Femur (tissue), 1 donor: ENCODE measurements at places on chromosomes 1 and 21.
A peak's percentile ranks its signal among the peaks of the same experiment; 100 is the strongest.

GRCh38 chr21:44732956-44733355 is 21.6 kb upstream of the TSPEAR start:
- no peak for DNase-seq

DNA sequence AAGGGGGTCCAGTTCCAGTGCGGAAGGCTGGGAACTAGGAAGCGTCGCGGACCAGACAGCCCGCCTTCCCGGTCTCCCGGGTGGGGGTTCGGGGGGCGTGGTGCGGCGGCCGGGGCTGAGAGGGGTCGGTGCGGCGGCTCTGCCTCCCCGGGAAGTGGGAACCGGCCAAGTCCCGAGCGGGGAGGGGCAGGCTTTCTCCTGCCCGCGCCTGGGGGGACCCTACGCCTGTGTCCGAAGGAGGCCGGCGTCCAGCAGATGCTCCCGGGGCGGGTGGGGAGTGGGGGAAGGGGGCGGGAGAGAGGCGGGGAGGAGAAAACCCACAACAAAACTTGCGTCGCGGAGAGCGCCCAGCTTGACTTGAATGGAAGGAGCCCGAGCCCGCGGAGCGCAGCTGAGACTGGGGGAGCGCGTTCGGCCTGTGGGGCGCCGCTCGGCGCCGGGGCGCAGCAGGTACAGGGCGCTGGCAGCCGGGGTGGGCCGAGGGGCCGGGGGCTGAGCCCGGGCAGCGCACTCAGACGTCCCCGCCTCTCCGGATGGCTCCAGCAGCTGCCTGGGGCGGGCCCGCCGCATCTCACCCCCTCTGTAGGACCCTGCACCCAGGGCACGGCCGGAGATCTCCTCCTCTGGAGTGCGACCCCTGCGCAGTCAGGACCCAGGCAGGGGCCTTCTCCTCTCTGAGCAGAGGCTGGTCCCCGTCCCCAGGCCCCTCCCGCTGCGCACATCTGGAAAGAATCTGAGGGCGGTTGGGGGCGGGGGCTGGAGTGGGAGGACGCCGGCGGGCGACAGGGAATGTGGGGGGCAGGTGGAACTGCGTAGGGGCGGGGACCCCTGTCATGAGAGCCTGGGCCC is at the start of gene PODN:
Gene PODN (plus strand): TSS at position 355 of the 849 bp plus-strand sequence. CDS start 7,643 bp downstream, outside the sequence.
- peak; percentile 63 for DNase-seq

- no peak for DNase-seq
Measured at GRCh38 chr1:177848577-177848976, 121.3 kb downstream of the SEC16B start.

DNA sequence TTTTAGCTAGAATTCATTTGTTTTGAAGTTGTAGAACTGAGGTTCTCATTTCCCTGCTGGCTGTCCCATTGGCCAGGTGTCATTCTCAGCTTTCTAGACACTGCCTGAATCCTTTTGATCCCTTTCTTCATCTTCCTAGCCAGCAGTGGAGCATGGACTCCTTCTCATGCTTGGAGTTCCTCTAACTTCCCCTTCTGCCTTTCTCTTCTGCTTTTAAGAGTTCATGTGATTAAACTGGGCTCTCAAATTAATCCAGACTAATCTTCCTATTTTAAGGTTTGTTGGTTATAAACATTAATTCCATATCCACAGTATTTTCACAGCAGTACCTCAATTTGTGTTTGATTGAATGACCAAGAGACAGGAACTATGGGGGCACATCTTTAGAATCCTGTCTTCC is 52.3 kb downstream of the ADAMTS5 start:
- DNase-seq = no peak

DNA sequence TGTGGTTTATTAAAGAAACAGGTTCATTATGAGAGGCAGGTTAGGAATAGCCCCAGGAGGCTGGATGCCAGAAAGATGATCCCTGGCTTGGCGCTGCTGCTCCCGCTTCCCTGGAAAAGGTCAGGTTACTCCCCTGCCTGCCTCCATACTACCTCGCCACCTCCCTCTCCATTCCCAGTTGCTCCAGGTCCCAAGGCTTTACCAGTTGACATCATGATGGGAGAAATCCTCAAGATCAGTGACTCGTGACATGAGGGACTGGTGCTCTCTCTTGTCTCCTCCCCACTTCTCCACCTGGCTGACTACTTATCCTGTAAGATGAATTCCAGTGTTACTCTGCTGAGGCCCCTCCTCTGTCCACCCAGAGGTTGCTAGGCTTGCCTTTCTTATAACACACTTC is 19.7 kb downstream of the VASH2 start:
- no peak for DNase-seq

GRCh38 chr1:231964961-231965360 is 338.4 kb downstream of the DISC1 start:
- no peak for DNase-seq

DNA sequence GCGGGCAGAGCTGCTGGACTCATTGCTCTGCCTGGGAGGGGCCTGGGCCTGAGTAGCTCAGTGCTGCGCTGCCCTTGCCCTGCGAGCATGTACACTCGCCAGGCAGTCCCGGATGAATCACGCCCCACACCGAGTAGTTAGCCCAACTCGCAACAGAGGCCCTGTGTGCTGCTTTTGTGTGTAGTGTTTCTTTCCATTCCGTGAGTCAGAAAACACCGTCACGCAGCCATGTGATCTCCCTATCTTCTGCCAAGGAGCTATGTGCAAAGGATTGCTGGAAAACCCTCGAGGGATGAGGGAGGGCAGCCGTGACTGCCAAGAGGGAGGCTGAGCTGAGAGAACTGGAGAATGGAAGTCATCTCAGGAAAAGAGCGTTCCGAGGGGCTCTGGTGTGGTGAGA is 37.3 kb downstream of the NENF start:
- DNase-seq = peak; percentile 90

- DNase-seq = no peak
Measured at GRCh38 chr1:64129701-64130100, 73.7 kb upstream of the UBE2U start.

GRCh38 chr1:33219886-33220661 is 36.2 kb upstream of the ZNF362 start:
- DNase-seq = no peak

DNA sequence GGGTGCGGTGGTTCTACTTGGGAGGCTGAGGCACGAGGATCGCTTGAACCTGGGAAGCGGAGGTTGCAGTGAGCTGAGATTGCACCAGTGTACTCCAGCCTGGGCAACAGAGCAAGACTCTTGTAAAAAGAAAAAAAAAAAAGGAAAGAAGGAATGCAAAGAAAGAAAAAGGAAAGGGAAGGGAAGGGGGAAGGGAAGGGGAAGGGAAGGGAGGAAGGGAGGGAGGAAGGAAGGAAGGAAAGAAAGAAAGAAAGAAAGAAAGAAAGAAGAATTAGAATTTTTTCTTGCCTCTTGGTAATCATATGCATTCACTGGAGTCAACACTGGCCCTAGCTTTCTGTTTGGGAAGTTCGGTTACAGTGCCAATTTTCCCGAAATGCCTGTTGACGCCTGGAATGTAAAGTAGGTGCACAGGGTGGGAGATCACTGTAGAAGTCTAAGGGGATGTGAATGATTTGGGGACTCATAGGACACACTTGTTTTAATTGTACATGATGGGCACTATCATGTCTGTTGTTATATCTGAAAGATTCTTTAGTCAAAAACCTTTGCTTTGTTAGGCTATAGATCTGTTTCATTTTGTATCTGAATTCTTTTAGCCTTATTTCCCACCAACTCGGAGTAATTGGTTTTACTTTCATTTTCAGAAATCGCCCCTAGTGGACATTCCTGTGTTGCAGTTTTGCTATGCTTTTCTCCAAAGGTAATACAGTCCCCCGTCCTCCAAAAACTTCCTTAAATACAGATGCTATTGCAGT is 59.8 kb upstream of the MORC3 start:
- DNase-seq = peak; percentile 77

- DNase-seq = no peak
Measured at GRCh38 chr1:226871636-226872327, 1.4 kb downstream of the PSEN2 start.

DNA sequence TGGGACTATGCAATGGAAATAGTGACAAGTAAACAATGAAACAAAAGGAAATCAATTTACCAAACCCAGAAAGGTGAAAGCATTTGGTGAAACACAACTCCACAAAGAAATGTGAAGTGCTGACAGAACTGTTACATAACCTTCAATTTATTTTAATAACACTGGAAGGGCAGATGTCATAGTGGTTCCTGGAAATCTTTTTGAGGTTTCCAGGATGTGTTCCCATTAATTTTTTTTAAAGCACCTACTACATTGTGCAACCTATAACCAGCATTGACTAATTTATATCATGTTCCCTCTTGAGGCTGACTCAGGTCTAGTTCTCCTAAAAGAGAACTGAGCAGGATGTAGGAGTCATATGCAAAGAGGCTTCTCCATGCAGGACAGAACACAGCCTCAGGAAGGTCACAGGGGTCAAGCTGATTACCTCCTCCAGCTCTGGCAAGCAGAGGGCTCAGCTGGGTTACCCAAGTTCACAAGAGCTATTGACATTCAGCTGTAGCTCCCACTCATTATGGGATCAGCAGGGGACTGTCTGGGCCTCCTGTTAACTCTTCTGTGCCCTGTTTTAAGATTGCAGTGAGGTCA is 157.1 kb upstream of the NRIP1 start:
- peak; percentile 23 for DNase-seq

GRCh38 chr1:246987083-246987690 is 20.7 kb downstream of the ZNF695 start:
- DNase-seq = no peak

DNA sequence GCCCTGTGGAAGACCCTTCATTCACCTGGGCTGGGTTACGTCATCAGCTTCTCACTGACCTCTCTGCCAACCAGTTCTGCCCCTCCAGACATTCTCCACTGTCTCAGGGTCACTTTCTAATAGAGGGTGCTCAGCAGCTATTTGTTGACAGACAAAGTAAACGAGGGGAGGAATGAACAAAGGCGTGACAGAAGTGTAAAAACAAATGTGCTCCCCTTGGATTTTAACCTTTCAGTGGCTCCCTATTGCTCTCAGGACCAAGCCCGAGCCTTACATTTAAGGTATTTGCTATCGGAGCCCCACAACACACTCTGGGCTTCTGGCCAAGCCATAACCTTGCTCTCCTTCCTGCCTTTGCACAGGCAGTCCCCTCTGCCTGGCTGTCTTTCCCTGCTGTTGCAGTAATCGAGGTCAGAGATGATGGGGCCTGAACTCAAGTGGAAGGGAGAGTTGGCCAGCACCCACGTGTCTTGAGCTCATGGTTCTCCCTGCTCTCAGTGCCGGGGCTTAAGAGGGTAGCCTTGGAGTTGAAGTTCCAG is 9.3 kb upstream of the MARCKSL1 start:
- DNase-seq = no peak

DNA sequence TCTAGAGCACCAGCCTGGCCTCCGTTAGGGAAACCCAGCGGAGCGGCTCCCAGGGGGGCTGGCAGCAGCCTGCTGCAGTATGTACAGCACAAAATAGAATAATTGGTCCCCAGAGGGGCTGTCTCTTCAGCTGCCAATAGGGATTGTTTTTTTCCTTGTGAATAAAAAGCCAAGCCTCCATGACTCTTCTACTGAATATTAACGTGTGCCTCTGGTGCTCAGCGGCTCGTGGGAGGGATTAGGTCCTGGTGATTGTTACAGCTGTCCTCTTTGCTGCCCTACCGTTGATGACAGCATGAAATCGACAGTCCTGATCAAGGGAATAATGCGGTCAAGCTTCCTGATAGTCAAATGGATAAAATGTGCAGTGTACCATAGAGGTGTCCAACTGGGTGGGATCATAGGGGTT is 190.7 kb upstream of the RUNX1 start:
- peak; percentile 24 for DNase-seq

GRCh38 chr1:185549906-185550305 is 184.3 kb upstream of the HMCN1 start:
- no peak for DNase-seq

GRCh38 chr1:118987468-118988185 is 516 bp downstream of the TBX15 start:
- peak; percentile 85 for DNase-seq

- DNase-seq = no peak
Measured at GRCh38 chr1:163346326-163346870, 24.6 kb downstream of the NUF2 start.

DNA sequence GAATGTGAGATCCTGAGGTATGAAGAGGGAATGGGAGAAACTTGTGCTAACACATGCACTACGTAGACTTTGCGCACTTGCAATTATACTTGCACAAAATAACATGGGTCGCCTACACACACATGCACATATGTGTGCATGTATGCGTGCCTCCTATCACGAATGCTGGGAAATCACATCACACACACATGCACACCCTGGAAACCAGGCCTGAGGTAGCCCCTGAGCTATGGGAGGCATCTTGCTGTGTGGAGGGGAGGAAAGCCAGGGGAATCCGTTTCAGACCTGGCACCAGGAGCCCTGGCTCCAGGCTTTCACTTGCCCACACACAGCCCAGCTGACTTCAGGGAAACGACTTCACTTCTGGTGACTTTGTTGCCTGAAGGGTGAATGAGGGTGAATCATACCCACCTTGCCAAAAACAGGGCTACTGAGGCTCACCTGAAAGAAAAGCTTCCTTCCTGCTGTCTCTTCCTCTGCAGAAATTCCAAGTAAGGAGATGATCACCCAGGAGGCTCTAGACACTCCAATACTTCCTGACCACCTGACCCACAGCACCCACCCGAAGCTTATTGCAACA is 136.0 kb upstream of the NGF start:
- DNase-seq = no peak

DNA sequence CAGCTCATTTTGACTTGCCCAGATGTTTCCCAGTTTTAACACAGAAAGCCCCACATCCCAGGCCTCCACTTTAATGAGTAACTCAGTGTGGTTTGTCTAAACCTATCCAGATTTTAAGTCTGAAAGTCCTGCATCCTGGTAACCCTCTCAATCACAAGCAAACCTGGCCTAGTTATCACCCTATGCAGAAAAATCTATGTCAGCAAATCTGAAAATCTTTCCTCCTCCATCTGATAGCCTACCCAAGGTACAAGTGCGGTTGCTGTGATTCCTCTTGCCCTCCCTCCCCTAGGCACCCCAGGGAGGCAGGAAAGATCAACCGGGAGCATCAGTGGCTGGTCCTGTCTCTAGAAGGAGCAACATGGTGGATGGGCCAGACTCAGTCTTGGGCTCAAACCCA is 163.7 kb downstream of the IGSF21 start:
- DNase-seq = no peak

DNA sequence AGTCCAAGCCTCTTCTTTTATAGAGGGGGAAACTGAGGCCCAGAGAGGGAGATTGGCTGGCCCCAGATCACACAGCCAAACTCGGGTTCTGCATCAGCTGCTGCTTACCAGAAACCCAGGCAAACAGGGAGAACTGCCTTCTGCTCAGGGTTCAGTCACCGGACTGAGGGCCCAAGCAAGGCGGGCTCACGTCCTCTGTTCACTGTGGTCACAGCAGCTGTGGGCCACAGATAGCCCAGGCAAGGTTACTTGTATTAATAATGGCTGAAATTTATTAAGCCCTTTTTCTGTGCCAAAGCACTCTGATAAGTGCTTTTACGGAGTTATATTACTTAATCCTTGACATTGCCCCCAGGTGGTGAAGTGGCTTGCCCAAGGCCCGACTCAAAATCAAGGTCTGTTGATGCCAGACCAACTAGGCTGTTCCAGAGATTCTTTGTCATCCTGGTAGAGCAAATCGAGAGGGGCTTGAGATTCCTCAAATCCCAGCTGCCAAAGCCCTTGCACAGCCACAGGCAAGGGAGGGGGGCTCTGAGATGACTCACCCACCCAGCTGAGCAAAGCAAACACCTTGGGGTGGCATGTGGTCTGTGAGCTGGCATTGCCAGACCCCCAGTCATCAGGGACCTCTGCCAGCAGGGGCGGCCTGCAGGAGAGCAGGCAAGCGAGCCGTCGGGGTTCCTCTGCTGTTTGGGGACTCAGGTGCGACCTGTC is 36.5 kb downstream of the EPHB2 start:
- no peak for DNase-seq
